Fibroblast of skin of left quadriceps (primary cell): ENCODE measurements at places on chromosomes 3 and 15.

- peak; percentile 23 for DNase-seq
Measured at GRCh38 chr3:10933805-10934481, 58.6 kb upstream of the SLC6A1 start.

- DNase-seq = no peak
Measured at GRCh38 chr3:113623811-113624210, 72.6 kb downstream of the USF3 start.

DNA sequence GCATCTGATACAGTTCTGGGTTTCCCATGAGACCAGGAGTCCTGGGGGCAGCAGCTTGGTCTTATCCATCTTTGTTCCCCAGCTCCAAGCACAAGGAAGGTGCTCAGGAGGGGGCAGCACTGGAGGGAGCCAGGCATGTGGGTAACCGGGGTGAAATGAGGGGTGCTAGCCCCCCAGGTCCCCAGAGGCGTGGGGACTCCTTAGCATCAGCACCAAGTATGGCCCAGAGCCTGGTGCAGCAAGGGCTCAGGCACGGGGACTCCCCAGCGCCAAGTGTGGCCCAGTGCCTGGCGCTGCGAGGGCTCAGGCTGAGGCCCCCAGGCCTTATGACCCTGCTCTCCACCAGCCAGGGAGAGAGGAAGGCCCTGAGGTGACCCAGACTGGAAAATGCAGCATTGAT lies 94.1 kb downstream of the CHSY1 start:
- DNase-seq = no peak

DNA sequence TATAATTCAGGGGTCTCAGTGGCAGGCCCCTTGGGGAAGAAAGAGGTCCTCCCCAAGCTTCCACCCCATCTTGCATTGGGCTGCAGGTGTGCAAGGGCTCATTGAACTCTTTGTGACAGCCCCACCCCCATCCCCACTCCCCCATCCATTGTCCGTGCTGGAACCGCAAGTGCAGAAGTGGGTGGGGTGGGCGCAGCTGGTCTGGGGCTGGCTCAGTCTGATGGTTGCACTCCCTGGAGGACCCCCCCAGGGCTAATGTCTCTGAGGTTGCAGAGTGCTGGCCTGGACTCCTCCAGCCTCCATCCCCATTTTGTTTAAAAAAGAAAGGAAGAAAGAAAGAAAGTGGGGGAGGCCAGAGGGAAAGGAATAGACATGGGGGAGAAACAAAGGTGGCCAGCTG lies 42.3 kb upstream of the ARL8B start:
- DNase-seq = no peak

DNA sequence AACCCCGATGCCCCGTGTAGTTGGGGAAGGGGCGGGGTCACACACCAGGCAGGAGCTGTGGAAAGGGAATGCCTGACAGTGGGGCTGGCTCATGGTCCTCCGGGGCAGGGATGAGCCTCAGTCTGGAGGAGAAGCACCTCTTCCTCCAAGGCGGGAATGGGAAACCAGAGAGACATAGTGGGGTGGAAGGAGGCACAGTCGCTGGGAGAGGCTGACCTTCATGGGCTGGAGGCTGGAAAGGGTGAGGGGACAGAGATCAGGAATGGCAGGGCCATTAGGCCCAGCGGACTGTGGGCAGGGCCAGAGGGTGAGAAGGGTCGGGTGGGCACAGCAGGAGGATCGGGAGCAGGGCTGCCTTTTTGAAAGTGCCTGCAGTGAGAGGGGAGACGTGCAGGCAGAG lies 65.8 kb upstream of the LINGO1 start:
- DNase-seq = no peak
